Hepatic stellate cell (primary cell): ENCODE measurements at places on chromosomes 2 and 18.

DNA sequence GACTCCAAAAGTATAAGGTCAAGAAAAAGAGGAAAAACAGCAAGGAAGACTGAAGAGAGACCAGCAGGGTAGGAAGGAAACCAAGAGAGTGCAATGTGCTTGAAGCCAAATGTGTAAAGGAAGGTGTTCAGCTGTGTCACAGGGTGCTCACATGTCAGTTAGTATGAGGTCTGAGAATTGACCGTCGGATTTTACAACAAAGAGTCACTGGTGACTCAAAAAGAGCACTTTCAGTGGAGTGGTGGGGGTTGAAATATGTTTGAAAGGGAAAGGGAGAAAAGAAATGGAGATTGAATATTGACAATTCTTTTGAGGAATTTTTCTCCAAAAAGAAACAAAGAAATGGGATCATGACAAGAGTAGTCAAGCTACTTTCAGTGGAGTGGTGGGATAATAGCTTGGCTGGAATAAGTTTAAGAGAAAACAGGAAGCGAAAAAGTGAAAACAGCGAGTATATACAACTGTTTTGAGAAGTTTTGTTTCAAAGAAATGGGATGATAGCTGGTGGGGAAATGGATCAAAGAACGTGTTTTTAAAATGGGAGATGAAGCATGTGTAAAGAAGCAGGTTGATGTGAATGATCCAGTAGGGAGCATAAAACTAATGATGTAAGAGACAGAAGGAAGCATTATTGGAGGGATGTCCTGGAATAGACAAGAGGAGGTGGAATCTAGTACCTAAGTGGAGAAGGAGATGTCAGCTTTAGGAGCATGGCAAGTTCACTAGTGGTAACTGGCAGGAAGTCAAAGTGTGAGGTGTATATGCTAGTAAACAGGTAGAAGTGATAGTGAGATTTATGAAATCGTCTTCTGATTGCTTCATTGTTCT, 3.6 kb upstream of the TSPYL6 start:
- DNase-seq: no peak

DNA sequence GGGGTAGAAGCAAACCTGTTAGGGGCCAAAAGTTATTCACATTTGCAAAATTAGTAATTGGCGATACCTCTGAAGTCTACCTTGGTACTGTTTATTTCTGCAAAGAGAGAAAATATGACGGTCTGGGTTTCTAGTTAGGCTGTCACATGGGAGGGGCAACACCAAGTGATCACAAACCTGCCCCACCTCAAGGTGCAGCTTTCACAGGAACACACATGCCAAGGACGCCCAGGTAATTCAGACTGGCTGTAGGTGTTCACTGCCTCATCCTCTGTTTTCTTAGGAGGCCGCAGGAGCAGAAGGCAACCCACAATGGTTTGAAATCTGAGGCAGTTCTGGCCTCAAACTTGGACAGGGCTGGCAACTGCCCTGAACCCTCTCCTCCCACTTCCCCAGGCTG, 56.2 kb downstream of the STPG4 start:
- DNase-seq: no peak

DNA sequence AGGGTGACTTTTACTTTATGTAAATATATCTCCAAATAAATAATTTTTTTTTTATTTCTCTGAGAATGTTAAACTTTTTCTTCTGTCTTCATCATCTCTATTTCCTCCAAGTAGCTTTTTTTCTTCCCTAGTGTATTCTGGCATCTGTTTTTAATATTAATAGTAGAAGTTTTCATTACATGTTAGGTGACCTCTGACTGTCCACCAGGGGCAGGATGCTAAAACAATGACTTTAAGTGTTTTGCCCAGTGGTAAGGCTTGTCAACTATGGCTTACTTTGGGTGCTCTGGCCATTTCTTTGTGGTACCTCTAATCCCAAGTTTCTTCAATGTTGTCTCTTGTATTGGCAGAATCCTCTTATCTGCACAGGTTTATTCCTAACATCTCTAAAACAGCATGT, 127.1 kb downstream of the SRBD1 start:
- DNase-seq: no peak

DNA sequence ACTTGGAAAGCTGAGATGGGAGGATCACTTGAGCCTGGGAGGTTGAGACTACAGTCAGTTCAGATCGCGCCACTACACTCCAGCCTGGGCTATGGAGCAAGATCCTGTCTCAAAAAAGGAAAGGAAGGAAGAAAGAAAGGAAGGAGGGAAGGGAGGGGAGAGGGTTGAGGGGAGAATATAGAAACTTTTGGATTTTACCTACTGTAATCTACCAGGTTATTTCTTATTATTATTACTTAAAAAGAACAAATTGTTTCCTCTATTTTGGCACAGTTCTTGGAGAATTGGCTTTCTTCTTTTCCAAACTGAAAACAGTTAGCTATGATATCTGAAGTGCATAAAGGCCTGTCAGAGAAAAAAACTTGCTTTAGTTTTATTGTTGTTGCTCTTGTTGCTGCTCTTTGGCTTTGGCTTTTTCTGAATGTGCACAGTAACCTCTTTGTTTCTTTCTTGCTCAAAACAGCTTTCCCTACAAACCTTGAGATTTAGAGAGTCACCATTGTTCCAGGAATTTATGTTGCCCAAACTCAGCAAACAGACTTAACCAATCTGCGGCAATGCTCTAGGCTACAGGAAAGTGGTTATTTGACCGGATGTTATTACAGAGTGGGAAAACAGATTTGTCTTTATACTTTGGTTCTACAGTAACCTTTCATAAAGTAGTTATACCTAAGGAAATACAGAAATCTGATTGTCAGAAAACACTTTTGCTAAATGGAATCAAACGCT, 214.9 kb downstream of the XIRP2 start:
- DNase-seq: no peak

- no peak for DNase-seq
Measured at GRCh38 chr2:16179701-16180416, 239.5 kb downstream of the MYCN start.
